Activated naive CD8-positive, alpha-beta T cell treated with anti-CD3 and anti-CD28 coated beads, Interleukin-2, amount 50 U/mL, for 16 hours (primary cell): ENCODE measurements at places on chromosomes 3 and 15.
A peak's percentile ranks its signal among the peaks of the same experiment; 100 is the strongest.

GRCh38 chr3:144114767-144115166 lies 143.1 kb downstream of the DIPK2A start:
- no peak for DNase-seq

GRCh38 chr3:172700256-172700655 lies 10.6 kb downstream of the NCEH1 start:
- no peak for DNase-seq

GRCh38 chr3:58074997-58075396 lies 66.8 kb downstream of the FLNB start:
- peak; percentile 6 for DNase-seq

- no peak for DNase-seq
Observed at GRCh38 chr3:191499307-191500080, 38.5 kb downstream of the PYDC2 start.

- no peak for DNase-seq
Observed at GRCh38 chr15:79682285-79682684, 214.5 kb downstream of the MTHFS start.

- no peak for DNase-seq
Observed at GRCh38 chr15:79475306-79475705, 43.2 kb downstream of the MINAR1 start.
